PC-3 (cell line): ENCODE measurements at places on chromosomes 3 and 15. TPM values are rescaled to one million over a fixed set of nuclear protein-coding genes. Genes with fewer than 3 reads are reported as not detected.
A peak's percentile ranks its signal among the peaks of the same experiment; 100 is the strongest.

- peaks cover 11% of the 10 kb centered on the region for H3K4me1 ChIP-seq
- no peak overlapping the region for H3K27ac ChIP-seq
- no peak for DNase-seq
These were observed 233.6 kb upstream of the LYSMD4 start for GRCh38 chr15:99966815-99967214.

DNA sequence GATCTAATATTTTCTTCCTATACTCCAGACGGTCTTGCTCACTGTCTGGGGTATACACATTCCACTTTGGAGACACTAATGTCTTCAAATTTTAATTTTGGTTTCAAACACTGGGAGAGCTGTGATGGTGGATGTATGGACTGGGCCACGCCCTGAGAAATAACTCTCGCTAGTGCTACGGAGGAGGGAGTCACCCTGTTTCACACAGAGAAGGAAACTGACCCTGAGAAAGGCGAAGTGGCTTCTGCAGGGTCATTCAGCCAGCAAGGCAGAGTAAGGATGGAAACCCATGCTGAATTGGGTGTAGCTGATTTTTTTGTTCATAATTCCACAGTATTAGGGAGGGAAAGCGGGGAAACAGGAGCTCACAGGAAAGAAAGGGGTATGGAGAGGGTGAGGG, 8.6 kb upstream of the SKIC8 start:
- no peaks in the 10 kb centered on the region for H3K36me3 ChIP-seq
- H3K4me1 ChIP-seq, result peaks cover 2% of the 10 kb centered on the region
- no peak for DNase-seq
- peak overlapping the region; percentile 17; the same call in 1 of the 2 replicates for H3K4me3 ChIP-seq

GRCh38 chr3:194814878-194815357, 129.2 kb downstream of the FAM43A start:
- H3K27ac ChIP-seq, result no peak overlapping the region
- no peak overlapping the region for H3K4me3 ChIP-seq
- no peaks in the 10 kb centered on the region for H3K36me3 ChIP-seq
- H3K4me1 ChIP-seq, result no peaks in the 10 kb centered on the region
- DNase-seq, result peak; percentile 41
- no peaks in the 10 kb centered on the region for H3K27me3 ChIP-seq

The TFRC gene
- total RNA-seq, result 272 and 287 TPM in 2 replicates

DNA sequence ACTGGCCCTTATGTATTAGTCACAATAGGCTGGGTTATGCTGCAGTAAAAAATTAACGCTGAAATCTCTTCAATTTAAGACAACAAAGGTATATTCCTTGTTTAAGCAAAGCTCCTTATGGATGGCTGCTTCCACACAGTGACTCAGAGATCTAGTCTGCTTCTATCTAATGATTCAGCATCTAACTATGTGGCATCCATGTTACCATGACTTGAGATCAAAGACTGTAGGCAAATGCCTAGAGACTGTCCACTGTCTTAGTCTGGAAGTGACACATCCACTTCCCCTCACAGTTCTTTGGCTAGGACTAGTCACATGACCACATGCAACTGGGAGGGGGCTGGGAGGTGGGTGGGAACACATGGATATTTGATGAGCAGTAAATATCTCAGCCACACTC, 61.3 kb upstream of the PSMD6 start:
- peaks cover 18% of the 10 kb centered on the region for H3K4me1 ChIP-seq
- H3K4me3 ChIP-seq, result no peak overlapping the region
- no peaks in the 10 kb centered on the region for H3K27me3 ChIP-seq
- no peaks in the 10 kb centered on the region for H3K36me3 ChIP-seq

The RTP1 gene
- not detected in 2 replicates for total RNA-seq

The FES gene
- total RNA-seq, result 2.8 and 11.5 TPM in 2 replicates

DNA sequence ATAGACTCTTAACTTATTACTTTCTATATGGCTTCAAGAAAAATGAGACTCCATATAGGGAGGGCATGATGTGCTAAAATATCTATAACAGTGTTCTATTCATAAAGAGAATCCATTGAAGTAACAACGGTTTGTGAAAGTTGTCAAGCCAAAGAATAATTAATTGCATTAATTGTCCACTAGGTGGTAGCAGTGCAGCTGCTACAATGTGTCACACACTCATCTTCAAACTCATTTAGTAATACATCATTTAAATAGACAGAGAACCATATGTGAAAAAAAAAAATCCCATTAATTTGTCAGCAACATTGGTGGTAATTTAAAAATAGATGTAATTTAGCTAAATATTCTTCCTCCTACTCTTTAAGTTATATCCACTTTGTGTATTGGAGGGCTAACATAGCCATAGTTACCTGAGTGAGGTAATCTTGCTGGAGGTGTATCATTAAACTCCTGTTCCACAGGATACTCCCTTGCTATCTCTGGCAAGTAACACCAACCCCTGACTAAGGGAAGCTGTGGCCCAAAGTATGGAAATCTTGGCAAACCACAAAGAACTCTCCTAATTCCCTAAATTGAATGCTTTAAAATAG, 3.7 kb upstream of the CPA3 start:
- H3K36me3 ChIP-seq, result no peaks in the 10 kb centered on the region
- no peak overlapping the region for H3K27ac ChIP-seq
- peak; percentile 72 for DNase-seq
- no peak overlapping the region for H3K4me3 ChIP-seq
- no peaks in the 10 kb centered on the region for H3K4me1 ChIP-seq

GRCh38 chr3:76310667-76311066, 525.3 kb upstream of the ZNF717 start:
- H3K4me3 ChIP-seq, result peak overlapping the region; percentile 39; the same call in 1 of the 2 replicates
- peak; percentile 11 for DNase-seq
- no peaks in the 10 kb centered on the region; the same call in 1 of the 2 replicates for H3K4me1 ChIP-seq
- no peak overlapping the region for H3K27ac ChIP-seq
- no peaks in the 10 kb centered on the region for H3K36me3 ChIP-seq
- H3K27me3 ChIP-seq, result peaks cover 39% of the 10 kb centered on the region

DNA sequence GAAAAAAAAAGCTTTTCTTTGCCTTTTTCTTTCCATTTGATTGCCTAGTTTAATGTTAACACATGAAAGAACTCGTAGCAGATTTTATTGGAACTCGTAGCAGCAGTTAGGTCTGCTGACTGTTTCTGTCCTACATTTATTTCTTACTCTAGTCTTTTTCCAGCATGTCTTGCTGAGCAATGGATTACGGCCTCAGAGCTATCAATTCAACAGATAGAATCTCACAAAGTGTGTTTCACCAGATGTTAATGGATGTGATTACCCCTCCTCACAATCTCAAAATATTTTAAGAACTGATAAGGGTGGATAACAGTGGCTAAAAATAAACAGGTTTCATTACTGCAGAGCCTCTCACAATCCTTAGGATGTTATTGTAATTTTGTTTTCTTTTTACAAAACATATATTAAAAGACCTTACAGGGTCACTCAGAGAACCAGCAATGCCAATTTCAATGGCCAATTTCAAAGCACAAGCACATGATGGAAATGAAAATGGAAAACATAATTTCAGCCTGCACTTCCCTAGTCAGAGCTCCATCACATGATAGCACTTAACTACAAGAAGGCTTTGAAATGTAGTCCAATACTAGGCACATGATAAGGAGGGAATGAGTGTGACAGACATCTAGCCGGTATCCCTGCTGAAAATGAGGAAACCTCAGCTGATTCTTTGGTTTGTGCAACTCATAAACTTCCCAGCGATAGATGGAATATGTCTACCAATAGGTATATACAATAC, 838.1 kb upstream of the SEMA6D start:
- H3K27me3 ChIP-seq, result no peaks in the 10 kb centered on the region
- H3K36me3 ChIP-seq, result no peaks in the 10 kb centered on the region
- H3K4me1 ChIP-seq, result no peaks in the 10 kb centered on the region
